Glomerular endothelial cell (primary cell): ENCODE measurements at places on chromosomes 12 and 14. TPM values are rescaled to one million over a fixed set of nuclear protein-coding genes. Genes with fewer than 3 reads are reported as not detected.

DNA sequence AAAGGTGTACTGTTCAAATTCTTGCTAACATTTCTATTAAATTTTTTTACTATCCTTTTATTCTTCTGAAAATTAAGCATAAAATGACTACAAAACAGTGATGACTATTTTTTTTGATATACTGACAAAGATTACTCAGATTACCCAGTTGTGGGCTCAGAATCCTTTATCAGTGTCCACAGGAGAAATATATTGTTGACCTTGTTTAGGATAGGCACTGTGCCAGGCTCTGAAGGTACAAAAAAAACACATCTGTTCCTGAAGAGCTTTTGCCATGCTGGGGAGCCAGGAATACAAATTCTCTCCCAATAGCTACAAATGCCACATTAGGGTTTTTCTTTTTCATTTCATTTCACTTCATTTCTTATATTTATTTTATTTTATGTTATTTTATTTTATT, 26.9 kb upstream of the GCH1 start:
- no peak for DNase-seq

- DNase-seq: no peak
Observed at GRCh38 chr12:106837782-106838181, 63.3 kb downstream of the RIC8B start.

GRCh38 chr14:105315211-105315721, 718 bp downstream of the PACS2 start:
- no peak for DNase-seq

DNA sequence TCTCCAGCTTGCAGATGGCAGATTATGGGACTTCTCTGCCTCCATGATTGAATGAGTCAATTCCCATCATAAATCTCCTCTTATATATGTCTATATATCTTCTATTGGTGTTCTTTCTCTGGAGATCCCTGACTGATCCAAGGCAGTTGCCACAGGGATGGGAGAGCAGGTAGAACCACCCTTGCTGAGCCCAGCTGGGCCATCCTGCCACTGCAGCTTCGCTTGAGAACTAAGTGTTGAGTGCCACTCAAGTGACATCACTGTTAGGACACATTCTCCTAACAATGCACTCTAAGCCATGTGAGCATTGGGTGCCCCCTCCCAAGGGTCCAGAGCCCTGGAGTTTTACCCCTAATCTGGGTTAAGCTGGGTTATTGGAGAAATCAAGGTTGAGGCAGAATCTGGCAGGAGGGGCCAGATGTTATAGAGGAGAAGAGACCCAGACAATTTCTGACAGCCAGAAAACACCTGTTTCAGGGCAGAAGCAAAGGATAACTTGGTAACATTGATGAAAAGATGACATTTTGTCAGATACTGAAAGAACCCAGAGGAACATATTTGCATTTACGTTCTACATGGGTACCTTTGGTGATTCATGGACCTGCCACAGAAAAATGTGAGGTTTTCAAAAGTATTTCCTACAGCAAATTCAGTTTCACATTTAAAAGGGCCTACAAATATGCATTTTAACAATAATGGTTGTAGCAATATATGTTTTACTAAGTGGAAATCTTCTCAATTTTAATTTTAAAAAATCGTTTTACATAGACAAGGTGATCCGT, 57.2 kb upstream of the MAX start:
- DNase-seq: no peak

GRCh38 chr12:115070313-115070712, 386.3 kb upstream of the TBX3 start:
- DNase-seq: no peak

GRCh38 chr12:1918884-1919236, 408 bp upstream of the CACNA2D4 start:
- DNase-seq: no peak

DNA sequence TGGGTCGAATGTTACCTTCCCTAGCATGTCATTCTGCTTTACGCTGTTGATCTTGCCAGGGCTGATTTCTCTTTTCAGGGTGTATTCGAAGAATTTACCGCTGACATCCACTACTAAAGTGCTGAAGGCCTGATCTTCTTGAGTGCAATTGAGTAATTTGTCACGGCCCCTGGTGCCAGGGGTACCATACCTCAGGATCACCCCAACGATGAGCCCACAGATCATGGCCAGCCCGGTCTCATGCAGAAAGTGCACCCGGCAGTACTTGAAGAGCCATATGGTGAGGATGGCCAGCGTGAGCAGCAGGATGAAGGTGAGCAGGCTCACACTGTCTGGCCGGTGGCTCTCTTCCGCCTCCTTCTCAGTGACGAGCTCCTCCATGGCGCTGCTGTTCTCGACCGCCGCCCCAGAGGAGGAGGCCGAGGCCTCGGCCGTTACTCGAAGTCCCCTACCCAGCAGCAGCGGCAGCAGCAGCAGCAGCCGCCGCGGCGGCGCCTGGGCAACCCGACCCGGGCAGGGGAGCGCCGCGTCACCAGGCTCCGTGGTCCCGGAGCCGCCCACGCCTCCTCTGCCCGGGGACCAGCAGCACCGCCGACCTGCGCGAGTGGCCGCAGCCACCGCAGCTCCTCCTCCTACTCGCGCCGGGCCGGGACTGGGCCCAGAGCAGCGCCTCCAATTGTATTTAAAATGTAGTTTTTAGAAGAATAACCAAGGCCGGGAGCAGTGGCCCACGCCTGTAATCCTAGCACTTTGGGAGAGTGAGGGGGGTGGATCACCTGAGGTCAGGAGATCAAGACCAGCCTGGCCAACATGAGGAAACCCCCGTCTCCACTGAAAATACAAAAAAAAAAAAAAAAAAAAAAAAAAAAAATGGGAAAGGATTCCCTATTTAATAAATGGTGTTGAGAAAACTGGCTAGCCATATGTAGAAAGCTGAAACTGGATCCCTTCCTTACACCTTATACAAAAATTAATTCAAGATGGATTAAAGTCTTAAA, 58.5 kb upstream of the TMPO start:
- no peak for DNase-seq

DNA sequence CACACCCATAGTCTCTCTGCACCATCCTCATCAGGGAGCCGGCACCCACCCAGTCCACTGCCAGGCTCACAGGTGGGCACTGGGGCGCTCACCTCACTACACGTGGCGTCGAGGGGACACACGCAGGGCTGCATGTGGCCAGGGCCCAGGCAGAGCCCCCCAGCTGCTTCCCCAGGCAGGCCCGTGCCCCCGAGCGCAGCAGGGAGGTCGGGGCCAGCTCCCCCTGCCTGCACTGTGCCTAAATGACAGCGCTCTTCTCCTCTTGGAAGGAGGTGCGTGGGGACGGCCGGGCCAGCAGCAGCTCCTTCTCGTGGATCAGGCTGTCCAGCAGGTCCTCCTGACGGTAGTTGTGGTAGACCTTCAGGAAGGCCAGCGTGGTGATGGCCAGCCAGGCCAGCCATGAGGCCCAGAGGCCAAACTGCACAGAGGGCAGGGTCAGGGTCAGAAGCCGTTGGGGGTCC, 11.3 kb downstream of the TMEM179 start:
- DNase-seq: no peak

- no peak for DNase-seq
Observed at GRCh38 chr14:34676516-34677211, 37.7 kb downstream of the CFL2 start.

DNA sequence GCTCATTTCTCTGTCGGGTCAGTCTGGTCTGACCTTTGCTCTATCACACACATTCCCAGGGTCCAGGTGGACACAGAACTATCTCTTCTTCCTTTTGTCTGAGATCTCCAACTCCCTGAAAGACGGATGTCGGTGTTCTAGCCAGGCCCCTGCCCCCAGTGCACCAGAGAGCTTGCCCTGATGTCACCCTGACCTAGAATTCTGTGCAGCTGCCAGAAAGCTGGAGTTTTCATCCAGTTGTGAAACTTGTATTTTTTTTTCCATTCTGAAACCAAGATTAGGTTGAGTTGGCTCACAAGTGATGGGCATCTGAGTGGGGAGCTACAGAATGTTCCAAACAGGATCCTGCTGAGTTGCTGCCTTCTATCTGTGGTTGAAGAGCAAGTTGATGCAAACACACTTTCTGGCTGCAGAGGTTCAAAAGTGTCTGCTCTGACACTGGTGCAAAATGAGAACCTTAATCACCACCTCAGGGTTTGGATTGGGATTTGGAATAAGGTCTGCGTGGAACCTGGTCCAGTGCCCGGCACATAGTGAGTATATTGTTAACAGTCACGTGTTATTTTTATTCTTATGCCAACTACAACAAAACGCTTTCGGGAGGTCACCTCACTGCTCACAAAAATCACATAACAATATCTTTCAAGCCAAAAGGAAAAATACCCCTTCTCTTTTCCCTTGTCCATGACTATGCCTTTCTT, 211.5 kb downstream of the SLC15A4 start:
- no peak for DNase-seq

- DNase-seq: no peak
Observed at GRCh38 chr14:24178399-24179178, 6.7 kb downstream of the REC8 start.

The SLC4A8 gene
- 3.1 and 3.4 TPM in 2 replicates for total RNA-seq
